ENCODE measurements at places on chromosomes 3 and 15. TPM values are rescaled to one million over a fixed set of nuclear protein-coding genes. Genes with fewer than 3 reads are reported as not detected.

GRCh38 chr3:14845180-14845579 is 26.4 kb downstream of the FGD5 start:
- DNase-seq: no peak

GRCh38 chr3:39839484-39839883 is 30.1 kb downstream of the MYRIP start:
- DNase-seq: no peak

- DNase-seq: no peak
Measured at GRCh38 chr3:131988209-131988608, 46.6 kb downstream of the CPNE4 start.

GRCh38 chr15:84598250-84598649 is 2.6 kb upstream of the ZSCAN2 start:
- no peak for DNase-seq

DNA sequence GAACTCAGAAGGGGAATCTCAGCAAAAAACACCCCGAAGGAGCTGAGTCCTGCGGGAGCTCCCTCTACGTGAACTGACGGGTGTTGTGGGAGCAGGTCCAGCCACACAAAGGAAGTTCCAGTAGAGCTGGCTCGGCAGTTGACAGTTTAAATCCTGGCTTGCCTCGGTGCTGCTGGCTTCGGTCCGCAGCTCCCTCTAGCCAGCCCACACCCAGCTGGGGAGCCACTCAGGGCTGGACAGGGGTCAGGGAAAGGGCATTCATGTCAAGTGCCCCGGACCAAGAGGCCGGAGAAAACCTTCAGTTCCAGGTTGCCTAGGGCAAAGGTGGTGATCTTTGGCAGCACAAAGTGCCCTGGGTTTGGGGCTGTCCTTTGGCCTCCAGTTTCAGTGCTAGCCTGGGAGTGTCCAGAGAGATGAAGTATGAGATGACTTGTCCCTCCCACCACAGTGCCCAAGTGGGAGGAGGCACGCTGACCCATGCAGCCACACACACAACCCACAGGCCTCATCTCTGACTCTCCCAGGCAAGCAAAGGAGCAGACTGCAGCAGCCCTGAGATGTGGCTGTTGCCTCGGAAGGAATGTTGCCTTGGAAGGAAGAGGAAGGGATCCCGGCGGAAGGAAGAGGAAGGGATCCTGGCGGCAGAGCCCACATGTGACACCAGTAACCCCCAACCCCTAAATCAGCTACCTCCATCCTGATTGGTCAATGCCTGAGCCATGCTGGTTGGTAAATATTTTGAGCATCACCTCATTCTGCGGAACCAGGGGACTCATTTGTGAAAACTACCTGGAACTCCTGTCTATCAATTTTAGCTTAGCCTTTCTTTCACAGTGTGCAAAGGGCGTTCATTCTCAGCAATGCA is 13.9 kb upstream of the ANPEP start:
- peak; percentile 91 for DNase-seq

DNA sequence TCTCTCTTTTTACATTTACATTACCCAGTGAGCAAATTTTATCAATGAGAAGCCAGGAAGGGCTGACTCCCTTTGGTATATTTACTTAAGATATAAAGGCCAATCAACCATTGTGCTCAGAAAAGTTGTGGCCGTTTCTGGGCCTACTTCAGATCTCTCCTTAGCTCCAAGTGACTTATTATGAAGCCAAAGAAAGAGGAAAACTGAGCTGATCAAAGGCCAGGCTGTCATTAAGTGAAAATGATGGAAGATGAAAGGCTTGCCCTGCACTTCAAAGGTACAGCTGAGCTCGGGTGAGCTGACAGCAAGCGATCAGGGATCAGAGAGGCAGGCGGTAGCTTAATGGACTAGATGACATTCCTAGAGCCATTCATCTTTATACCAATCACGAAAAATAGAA is 24.8 kb downstream of the VGLL4 start:
- DNase-seq: no peak

- DNase-seq: no peak
Measured at GRCh38 chr3:169041677-169042171, 621.8 kb downstream of the MECOM start.

Gene MME
- 1.1 TPM for total RNA-seq

Gene PLIN1
- total RNA-seq: 4.6 TPM

Gene BLM
- total RNA-seq: 1.00 TPM

Gene DLL4
- total RNA-seq: 9.8 TPM

Data from posterior vena cava (tissue), 2 donors.